ENCODE measurements at places on chromosomes 11 and 22.

DNA sequence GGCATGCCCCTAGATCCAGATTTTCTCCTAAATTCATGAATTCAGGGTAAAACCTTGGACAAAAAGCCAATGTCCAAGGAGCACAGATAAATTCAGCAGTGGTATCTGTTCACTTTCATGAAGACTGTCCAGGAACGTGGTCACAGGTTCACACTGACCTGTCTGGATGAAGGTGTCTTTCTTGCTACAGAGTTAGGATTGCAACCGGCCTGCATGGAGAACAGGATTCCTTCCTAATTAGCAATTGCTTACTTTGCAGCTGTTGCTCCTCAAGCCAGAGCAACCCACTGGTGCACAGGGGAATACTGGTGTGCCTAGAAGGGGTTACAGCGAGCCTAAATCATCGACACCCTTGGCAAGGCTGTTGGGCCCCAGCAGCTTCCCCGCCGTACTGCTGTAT, 47.6 kb downstream of the LMO2 start:
- DNase-seq: no peak

- no peak for DNase-seq
Measured at GRCh38 chr22:26391091-26391490, 38.0 kb upstream of the ASPHD2 start.

GRCh38 chr11:126098204-126098769, 35.6 kb upstream of the CDON start:
- no peak for DNase-seq

- no peak for DNase-seq
Measured at GRCh38 chr11:116492600-116492999, 280.2 kb downstream of the BUD13 start.

- DNase-seq: no peak
Measured at GRCh38 chr11:31803813-31804311, 7.3 kb downstream of the PAX6 start.

DNA sequence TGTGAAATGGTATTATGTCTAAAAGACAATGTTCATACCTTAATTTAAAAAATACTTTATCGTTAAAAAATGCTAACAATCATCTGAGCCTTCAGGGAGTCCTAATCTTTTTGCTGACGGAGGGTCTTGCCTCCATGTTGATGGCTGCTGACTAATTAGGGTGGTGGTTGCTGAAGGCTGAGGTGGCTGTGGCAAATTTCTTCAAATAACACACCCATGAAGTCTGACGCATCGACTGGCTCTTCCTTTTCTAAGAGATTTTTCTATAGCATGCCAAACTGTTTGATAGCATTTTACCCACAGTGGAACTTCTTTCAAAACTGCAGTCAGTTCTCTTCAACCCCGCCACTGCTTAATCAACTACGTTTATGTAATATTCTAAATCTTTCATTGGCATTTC, 33.6 kb downstream of the TCF20 start:
- DNase-seq: no peak

GRCh38 chr22:50694766-50695420, 22.3 kb downstream of the SHANK3 start:
- no peak for DNase-seq

DNA sequence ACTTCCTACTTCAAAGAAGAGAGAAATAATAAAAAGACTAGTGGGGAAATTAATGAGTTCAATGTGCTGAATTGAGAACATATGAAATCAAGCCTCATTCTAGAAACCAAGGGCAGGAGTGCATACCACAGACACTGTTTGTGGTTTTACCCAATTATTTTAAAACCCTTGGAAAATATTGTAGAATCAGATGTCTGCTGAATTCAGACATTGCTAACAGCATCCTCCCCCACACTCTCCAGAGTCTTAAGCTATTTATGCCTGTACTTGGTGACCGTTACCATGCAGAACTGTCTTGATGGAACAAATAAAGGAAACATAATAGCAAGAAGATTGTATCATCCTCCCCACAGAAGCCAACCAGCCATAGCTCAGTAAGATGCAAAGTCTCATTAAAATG, 850.1 kb downstream of the NTM start:
- DNase-seq: no peak

GRCh38 chr22:40758390-40758789, 60.8 kb downstream of the SLC25A17 start:
- DNase-seq: no peak

DNA sequence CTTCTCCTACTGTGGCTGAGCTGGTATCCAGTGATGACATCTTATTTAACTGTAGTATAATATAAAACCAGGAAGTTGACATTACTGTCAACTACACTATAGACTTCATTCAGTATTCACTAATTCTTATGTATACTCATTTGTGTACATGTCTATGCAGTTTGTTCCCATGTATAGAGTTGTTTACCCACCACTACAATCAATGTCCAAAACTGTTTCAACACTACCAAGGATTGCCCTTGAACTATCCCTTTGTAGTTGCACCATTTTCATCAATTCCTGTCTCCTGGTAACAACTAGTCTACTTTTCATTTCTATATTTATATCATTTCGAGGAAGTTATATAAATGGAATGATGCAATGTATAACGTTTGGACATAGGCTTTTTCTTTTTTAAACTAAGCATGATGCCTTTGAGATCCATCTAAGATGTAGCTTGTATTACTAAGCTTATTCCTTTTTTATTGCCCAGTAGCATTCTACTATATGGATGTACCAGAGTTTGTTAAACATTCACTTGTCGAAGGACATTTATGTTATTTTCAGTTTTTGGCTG, 39.2 kb downstream of the TMEM135 start:
- no peak for DNase-seq

- DNase-seq: no peak
Measured at GRCh38 chr11:129012880-129013279, 70.2 kb upstream of the TP53AIP1 start.

- DNase-seq: no peak
Measured at GRCh38 chr11:7584910-7585309, 71.1 kb downstream of the PPFIBP2 start.

DNA sequence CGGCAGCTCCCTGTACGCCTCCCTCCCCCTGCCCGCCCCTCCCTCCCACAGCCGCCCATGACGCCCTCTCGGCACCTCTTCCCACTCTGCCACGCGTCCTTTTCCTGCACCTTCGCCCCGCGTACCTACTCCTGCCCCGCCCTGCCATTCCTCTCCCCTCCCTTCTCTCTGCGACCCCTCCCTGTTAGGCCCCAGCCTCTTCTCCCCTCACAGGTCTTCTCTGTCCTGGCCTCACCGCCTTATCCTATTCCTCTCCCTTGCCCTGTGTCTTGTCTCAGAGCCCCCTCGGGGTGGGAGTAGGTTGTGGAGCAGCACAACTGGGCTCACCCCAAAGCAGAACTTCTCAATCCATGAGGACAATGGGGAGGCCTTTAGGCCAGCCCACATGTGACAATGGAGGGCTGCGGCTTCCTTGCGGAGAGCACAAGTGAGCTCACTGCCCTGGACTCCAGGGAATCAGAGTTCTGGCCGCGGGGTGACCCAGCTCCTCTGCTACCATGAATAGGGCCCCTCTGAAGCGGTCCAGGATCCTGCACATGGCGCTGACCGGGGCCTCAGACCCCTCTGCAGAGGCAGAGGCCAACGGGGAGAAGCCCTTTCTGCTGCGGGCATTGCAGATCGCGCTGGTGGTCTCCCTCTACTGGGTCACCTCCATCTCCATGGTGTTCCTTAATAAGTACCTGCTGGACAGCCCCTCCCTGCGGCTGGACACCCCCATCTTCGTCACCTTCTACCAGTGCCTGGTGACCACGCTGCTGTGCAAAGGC, 539 bp downstream of the SLC35C1 start:
- DNase-seq: no peak

- no peak for DNase-seq
Measured at GRCh38 chr11:43989162-43989981, 46.9 kb downstream of the C11orf96 start.

- no peak for DNase-seq
Measured at GRCh38 chr22:45672564-45673481, 1.2 kb downstream of the ATXN10 start.

GRCh38 chr11:2536440-2536989, 91.7 kb downstream of the KCNQ1 start:
- no peak for DNase-seq

- DNase-seq: no peak
Measured at GRCh38 chr11:64238999-64239398, 1.9 kb upstream of the FKBP2 start.

DNA sequence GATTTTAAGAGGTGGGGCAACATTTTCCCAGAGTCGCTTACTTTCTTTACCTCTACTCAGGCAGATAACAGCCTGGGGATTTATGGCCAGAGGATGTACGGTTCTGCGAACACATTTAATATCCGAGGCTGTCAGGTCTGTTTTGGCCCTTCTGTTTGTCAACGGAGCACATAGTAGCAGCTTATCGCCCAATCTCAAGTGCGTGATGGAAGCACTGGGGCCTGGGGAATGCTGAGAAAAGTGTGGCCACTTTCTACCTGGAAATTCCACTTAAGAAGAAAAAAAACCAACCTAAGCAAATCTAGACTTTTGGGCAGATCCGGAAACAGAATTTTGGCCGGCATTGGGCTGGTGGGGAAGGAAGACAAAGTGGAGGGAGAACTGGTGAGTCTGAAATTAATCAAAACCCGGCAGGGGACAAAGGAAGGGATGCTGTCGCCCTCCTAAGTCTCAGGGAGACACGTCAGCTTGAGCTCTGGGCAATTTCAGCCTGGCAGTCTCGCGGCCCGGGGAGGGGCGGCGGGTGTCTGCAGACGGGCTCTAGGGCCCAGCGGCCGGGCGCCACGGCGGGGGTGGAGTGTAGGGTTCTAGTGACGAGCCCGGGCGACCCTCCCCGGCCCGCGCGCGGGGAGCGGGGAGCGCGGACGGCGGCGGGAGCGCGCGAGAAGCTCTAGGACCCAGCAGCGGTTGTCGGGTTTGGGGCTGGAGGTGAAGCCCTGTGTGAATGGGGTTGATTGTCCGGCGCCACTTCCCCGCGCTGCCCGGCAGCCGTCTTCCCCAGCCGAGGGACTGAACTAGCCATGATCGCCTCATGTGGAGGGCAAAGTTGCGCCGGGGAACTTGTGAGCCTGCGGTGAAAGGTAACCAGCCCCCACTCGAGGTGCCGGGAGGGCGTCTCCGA, at the start of gene AMOTL1:
Gene AMOTL1 (plus strand): TSS at position 656 of the 901 bp plus-strand sequence. CDS start 156 bp downstream, at position 812.
- peak; percentile 98 for DNase-seq

GRCh38 chr11:114821621-114822412, 143.5 kb downstream of the NXPE2 start:
- no peak for DNase-seq

DNA sequence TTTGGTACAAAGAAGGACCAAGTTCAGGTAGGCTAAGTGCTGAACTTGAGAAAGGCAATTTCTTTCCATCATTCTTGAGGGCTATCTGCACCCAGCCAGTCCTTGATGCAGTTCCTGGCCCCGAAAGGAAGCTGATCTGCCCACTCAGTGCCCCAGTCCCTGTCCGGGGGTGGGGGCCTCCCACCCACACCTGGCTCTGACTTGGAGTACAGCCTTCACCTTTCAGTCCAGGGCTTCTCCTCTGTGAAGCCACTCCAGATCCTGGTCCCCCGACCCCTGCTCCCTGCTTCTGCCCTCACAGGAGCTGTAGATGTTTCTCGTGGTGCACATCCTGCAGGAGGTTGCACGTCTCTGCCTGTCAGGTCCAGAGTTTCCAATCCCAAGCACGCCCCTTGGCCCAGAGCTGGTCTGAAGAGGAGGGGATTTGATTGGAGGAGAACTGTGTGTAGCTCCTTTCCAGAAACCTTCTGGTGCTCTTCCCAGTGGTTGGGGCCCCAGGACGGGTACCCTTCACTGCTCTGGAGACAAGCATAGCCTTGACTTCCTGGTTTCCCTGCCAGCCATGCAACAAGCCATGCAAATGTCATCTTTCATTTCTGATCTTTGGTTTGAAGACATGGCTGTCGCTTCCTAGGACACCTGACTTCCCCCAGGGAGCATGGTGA, 75.3 kb downstream of the BCR start:
- DNase-seq: no peak

DNA sequence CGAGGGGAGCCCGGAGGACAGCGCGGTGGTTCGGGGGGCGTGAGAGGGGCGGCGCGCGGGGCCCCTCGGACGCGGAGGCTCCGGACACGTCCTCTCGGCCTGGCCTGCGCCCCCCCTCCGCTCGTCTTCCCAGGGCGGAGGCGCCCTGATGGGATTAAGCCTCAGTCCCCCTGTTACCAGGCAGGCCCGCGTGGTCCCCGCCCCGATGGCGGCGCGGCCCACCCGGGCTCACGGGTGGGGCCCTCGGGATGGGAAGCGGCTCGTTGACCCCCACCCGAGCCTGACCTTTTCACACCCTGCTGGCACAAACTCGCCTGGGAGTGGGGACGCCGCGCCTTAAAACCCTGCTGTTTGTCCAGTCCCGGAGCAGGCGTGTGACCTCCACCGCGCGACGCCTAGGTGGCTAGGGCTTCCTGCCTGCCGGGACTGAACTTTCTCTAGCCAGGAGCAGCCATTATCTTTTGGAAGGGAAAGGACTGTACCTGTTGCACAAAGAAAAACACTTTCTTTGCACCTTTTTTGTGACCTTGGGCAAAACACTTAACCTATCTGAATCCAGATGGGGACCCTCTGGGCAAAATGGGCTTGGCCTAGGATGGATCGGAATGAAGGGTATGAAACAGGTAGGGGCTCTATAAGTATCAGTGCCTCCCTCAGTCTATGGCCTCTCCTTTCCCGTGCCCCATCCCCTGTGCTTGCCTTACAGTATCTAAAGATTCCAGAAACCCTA, 1.0 kb downstream of the KIAA1671 start:
- no peak for DNase-seq

GRCh38 chr11:62914416-62914815, 6.7 kb downstream of the CHRM1 start:
- DNase-seq: no peak

DNA sequence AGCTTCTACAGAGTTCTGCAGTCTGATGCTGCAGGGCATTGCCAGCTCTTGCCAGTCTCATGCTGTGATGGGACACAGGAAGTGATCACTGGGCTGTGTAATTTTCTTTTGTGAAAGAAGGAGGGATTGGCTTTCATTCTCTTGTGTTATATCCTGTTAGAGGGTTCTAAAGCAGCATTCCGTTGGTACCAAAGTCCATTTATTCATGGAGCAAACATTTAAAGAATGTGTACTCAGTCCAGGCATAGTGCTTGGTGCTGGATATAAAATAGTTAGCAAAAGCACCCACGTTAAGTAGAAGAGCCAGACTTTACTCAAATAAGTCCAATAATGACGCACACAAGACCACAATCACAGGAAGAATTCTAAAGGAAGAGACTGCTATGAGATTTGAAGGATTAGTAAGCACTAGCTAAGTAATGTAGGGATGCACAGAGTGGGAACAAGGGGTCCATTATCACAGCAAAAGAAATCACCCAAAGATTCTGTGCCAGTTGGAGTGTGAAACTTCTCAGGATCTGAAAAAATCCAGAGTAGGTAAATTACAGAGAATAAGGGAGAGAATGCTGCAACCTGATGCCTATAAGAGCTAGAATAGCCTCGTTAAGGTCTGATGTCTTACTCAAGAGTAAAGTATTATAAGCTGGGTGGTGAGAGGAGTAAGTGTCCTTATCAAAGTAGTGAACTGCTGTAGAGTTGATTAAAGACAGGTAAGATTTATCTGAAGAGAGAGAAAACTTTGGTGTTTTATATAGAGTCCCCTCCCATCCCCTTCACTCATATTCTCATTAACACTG, 728.3 kb downstream of the METTL15 start:
- DNase-seq: no peak

Measured in NCI-H526 treated with DMSO at 0.1 percent for 48 hours (cell line).